ENCODE measurements at places on chromosomes 4 and X. TPM values are rescaled to one million over a fixed set of nuclear protein-coding genes. Genes with fewer than 3 reads are reported as not detected.

DNA sequence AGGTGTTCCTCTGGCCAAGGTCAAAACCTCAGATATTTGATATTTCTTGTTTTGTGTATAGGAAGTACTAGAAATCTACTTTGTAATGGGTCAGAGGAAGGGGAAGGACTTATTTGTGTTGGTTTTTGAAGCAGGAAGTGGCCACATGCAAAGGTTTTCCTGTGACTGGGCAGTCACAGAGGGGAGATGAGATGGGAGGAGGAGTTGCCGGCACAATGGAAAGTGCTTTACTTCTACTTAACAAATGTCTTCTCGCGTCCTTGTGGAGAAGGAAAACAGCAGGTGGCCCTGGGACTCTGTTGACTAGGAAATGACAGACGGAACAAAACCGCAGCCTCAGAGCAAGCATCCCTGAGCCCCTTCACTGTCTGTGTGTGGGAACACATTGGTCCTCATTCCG lies 46.6 kb downstream of the SHROOM2 start:
- peaks cover 8% of the 10 kb centered on the region for H3K27me3 ChIP-seq
- no peak for DNase-seq
- H3K4me3 ChIP-seq, result no peak overlapping the region
- H3K36me3 ChIP-seq, result no peaks in the 10 kb centered on the region
- no peaks in the 10 kb centered on the region for H3K4me1 ChIP-seq
- no peak overlapping the region for H3K27ac ChIP-seq

DNA sequence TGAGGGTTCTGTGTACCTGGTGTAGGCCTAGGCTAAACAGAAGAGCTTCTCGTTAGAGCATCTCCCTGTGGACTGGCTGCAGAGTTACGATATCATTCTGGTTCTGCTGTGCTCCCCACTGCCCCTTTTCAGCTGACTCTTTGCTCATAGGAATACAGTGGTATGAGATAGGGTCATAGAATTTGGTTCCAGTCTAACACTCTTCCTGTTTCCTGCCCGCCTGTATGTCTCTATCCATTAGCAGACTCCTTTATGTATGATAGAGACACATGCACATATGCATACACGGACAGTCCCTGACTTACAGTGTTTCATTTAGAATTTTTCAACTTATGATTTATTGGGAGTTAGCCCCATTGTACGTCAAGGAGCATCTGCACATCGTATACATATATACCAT lies 15.3 kb downstream of the RNF4 start:
- H3K4me3 ChIP-seq, result no peak overlapping the region
- no peak for DNase-seq
- peaks cover 12% of the 10 kb centered on the region for H3K36me3 ChIP-seq
- no peaks in the 10 kb centered on the region for H3K27me3 ChIP-seq

- H3K4me3 ChIP-seq, result peak overlapping the region; percentile 65
- H3K27ac ChIP-seq, result peak overlapping the region; percentile 92
- H3K4me1 ChIP-seq, result peaks cover 84% of the 10 kb centered on the region
- H3K36me3 ChIP-seq, result peaks cover 40% of the 10 kb centered on the region
- no peaks in the 10 kb centered on the region for H3K27me3 ChIP-seq
- DNase-seq, result no peak
Measured at GRCh38 chrX:19683817-19684216, 168.5 kb upstream of the MAP3K15 start.

GRCh38 chr4:184940500-184940899 lies 77.8 kb upstream of the HELT start:
- DNase-seq, result no peak
- H3K4me1 ChIP-seq, result no peaks in the 10 kb centered on the region
- no peak overlapping the region for H3K4me3 ChIP-seq
- no peak overlapping the region for H3K27ac ChIP-seq
- H3K36me3 ChIP-seq, result no peaks in the 10 kb centered on the region
- H3K27me3 ChIP-seq, result peaks cover 45% of the 10 kb centered on the region

GRCh38 chrX:140318296-140318695 lies 186.6 kb downstream of the SOX3 start:
- H3K27me3 ChIP-seq, result no peaks in the 10 kb centered on the region
- no peak overlapping the region for H3K4me3 ChIP-seq
- no peaks in the 10 kb centered on the region for H3K4me1 ChIP-seq
- no peak overlapping the region for H3K27ac ChIP-seq
- no peak for DNase-seq

GRCh38 chrX:134743091-134743490 lies 84.8 kb upstream of the PLAC1 start:
- DNase-seq, result no peak
- no peaks in the 10 kb centered on the region for H3K4me1 ChIP-seq
- no peak overlapping the region for H3K4me3 ChIP-seq
- H3K27ac ChIP-seq, result no peak overlapping the region
- no peaks in the 10 kb centered on the region for H3K27me3 ChIP-seq

DNA sequence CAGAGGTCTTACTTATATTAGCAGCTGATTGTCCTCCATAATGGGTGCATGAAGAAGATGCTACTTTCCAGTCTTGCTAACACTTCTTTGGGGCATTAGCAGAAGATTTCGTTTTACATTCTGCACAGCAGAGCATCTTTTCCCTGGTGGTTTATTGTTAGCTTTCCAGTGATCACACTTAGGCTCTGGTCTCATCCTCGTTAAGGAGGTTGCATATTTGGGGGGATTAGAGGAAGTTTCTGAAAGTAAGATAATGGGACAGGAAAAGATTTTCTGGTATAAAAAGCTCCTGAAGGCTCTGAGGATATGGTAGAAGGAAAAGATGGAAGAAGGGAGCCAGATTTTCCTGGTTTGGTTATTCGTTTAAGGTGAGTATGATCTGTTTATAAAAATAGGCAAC lies 134.1 kb downstream of the GATB start:
- DNase-seq, result no peak
- H3K4me1 ChIP-seq, result no peaks in the 10 kb centered on the region
- no peaks in the 10 kb centered on the region for H3K36me3 ChIP-seq
- H3K27me3 ChIP-seq, result peaks cover 20% of the 10 kb centered on the region

DNA sequence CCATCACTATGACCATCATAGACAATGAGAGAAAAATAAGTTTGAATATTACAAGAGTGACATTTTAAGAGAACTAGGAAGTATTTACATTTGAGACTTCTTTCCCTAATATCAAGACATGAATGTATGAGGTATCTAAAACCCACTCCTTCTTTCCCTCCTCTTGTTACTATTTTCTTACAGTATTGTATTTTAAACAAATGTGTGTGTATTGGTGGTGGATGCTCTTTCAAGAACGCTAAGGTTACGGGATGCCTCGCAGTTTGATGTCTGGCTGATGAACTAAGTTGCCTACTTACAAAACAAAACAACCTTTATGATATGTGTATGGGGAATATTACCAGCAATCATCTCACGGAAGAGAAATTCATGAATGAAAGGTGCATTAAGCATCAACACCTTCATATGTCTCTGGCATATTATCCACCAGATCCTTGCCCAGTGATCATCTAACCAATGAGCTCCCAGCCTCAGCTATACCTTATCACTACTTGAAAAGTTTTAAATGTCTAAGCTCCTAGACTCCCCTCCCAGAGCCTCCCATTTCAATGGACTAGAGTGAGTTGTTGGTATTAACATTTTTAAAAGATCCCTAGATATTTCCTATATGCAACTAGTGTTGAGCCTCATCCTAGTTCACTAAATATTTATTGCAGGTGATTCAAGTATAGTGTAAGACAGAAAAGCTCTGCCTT lies 10.6 kb downstream of the AREG start:
- H3K27ac ChIP-seq, result no peak overlapping the region
- peaks cover 9% of the 10 kb centered on the region for H3K27me3 ChIP-seq
- H3K4me1 ChIP-seq, result peaks cover 5% of the 10 kb centered on the region

GRCh38 chrX:107726816-107727534 lies 48.6 kb downstream of the TSC22D3 start:
- no peak for DNase-seq
- H3K4me3 ChIP-seq, result no peak overlapping the region
- no peaks in the 10 kb centered on the region for H3K4me1 ChIP-seq
- no peaks in the 10 kb centered on the region for H3K36me3 ChIP-seq
- no peak overlapping the region for H3K27ac ChIP-seq

DNA sequence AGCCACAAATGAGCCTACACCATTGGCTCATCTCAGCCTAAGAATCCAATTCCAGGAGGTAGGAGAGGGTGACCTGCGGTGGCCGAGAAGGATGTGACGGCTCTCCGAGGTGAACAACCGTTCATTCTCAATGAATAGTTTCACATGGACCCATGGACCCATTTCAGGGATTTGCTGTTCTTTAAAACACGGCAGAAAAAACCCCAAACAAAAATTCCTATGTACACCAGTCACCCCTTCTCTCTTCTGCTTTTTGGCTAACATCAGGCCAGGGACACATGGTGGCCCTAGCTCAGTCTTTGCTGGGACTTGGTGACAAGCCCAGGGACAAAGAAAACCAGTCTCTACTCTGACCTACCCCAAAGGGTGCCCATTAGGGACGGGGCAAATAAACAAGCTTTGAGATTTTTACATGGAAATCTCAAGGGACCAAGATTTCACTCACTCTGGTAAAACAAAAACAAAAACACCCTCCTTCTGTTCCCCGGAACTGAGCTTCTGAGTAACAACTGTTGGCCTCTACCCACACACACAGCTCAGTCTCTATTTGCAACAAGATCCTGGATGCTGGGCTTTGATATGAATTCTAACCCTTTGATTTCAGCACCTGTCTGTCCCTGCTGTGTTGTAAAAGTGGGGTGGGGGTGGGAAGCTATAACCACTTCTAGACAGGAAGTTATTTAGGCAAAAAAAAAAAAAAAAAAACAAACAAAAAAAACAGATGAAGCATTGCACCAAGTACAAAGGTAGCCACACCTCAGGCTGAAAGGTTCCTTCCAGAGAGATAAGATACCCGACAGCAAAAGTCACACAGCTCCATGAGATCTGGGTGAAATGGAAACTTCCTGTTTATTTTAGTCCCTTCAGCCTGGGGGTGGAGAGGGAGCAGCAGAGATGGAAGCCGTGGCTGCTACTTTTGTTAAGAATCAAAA lies 49.0 kb downstream of the DDX3X start:
- peak; percentile 15 for DNase-seq
- no peaks in the 10 kb centered on the region for H3K27me3 ChIP-seq
- H3K4me1 ChIP-seq, result peaks cover 17% of the 10 kb centered on the region
- H3K36me3 ChIP-seq, result peaks cover 4% of the 10 kb centered on the region

DNA sequence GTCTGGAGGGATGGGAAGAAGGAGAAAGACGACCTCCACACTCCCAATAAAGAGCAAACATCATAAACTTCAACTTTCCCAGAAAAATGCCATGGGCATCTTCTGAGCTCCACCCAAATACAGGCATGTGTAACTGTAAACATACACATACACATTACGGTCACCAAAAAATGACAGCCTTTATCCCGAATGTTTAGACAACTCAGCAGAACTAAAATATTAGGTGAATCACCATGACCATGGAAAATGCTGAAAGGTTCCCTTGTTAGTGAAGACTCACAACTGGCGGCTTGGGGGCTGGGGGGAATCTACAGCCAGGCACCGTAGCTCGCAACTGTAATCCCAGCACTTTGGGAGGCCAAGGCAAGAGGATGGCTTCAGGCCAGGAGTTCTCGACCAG lies 33.0 kb downstream of the PRKX start:
- peaks cover 14% of the 10 kb centered on the region for H3K36me3 ChIP-seq
- no peaks in the 10 kb centered on the region for H3K27me3 ChIP-seq
- peaks cover 34% of the 10 kb centered on the region for H3K4me1 ChIP-seq
- H3K4me3 ChIP-seq, result no peak overlapping the region
- DNase-seq, result no peak

DNA sequence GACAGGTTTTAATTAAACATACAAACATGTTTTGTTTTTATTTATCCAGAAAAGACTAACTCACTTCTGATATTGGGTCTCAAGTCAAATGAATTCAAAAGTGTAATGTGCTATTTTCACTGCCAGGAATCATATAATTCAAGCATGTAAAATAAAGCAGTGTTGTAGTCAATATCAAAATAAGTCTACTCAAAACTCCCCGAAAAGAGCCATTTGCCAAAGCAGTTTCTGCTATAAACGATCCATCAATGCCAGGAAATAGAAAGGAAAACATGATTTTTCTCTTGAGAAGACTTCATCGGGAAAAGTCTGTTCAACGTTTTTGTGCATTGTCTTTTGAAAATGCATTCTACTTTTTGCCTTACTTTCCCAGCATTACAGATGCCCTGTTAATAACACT lies 633.3 kb downstream of the FAT4 start:
- H3K27me3 ChIP-seq, result no peaks in the 10 kb centered on the region
- H3K36me3 ChIP-seq, result no peaks in the 10 kb centered on the region
- H3K4me1 ChIP-seq, result no peaks in the 10 kb centered on the region

- no peak for DNase-seq
- H3K27me3 ChIP-seq, result no peaks in the 10 kb centered on the region
- no peak overlapping the region for H3K27ac ChIP-seq
- H3K4me1 ChIP-seq, result no peaks in the 10 kb centered on the region
Measured at GRCh38 chr4:174553828-174554227, 31.5 kb upstream of the HPGD start.

- H3K36me3 ChIP-seq, result no peaks in the 10 kb centered on the region
- no peaks in the 10 kb centered on the region for H3K27me3 ChIP-seq
- DNase-seq, result no peak
- no peak overlapping the region for H3K27ac ChIP-seq
- H3K4me3 ChIP-seq, result no peak overlapping the region
Measured at GRCh38 chrX:44306356-44306755, 37.1 kb downstream of the EFHC2 start.

GRCh38 chr4:177902386-177902785 lies 460.1 kb upstream of the AGA start:
- H3K4me3 ChIP-seq, result no peak overlapping the region
- no peak overlapping the region for H3K27ac ChIP-seq
- H3K27me3 ChIP-seq, result no peaks in the 10 kb centered on the region
- DNase-seq, result no peak

- no peak overlapping the region for H3K27ac ChIP-seq
- no peaks in the 10 kb centered on the region for H3K36me3 ChIP-seq
- H3K27me3 ChIP-seq, result no peaks in the 10 kb centered on the region
- H3K4me1 ChIP-seq, result no peaks in the 10 kb centered on the region
- DNase-seq, result no peak
- no peak overlapping the region for H3K4me3 ChIP-seq
Measured at GRCh38 chr4:163694385-163694784, 199.9 kb downstream of the TMA16 start.

- H3K27ac ChIP-seq, result no peak overlapping the region
- H3K4me3 ChIP-seq, result no peak overlapping the region
- DNase-seq, result no peak
- no peaks in the 10 kb centered on the region for H3K27me3 ChIP-seq
- no peaks in the 10 kb centered on the region for H3K36me3 ChIP-seq
Measured at GRCh38 chrX:50333308-50333707, 128.7 kb downstream of the CCNB3 start.

LGI2 gene
- not detected for total RNA-seq

DKK2 gene
- total RNA-seq, result not detected

ANXA3 gene
- total RNA-seq, result 9.2 TPM

VCX2 gene
- not detected for total RNA-seq

SOX3 gene
- not detected for total RNA-seq

GNRHR gene
- total RNA-seq, result not detected

AVPR2 gene
- total RNA-seq, result not detected

DMD gene
- 12.8 TPM for total RNA-seq

AFF2 gene
- total RNA-seq, result 1.5 TPM

MAGEE2 gene
- total RNA-seq, result not detected

GAGE2A gene
- not detected for total RNA-seq

CCKAR gene
- not detected for total RNA-seq

All from activated T-helper 1 cell treated with anti-CD3 and anti-CD28 coated beads, Interleukin-12 subunit alpha, Interleukin-12 subunit beta, Interleukin-2, Interleukin-4 antibody, amounts not matched to agents 30 ng/mL and 10 ng/mL and 1 ng/mL, durations not matched to agents 14 hours and 24 hours and 36 hours (primary cell).